ENCODE measurements at places on chromosomes 4 and X. TPM values are rescaled to one million over a fixed set of nuclear protein-coding genes. Genes with fewer than 3 reads are reported as not detected.

GRCh38 chr4:38867478-38868058 lies at the start of gene FAM114A1:
FAM114A1 (plus strand) TSS chr4:38867806; CDS start chr4:38878079, 10,273 bp downstream.
- peak within 1 kb of the TSS; percentile 93 for H3K27ac ChIP-seq
- no peaks in the 10 kb centered on the region for H3K27me3 ChIP-seq
- DNase-seq = peak; percentile 85
- H3K36me3 ChIP-seq = peaks cover 2% of the 10 kb centered on the region

Gene LARP1B
- 20.7 TPM for polyA plus RNA-seq

GRCh38 chr4:1869530-1870327 lies 1.5 kb upstream of the NSD2 start:
- H3K36me3 ChIP-seq = no peaks in the 10 kb centered on the region
- H3K4me1 ChIP-seq = peaks cover 31% of the 10 kb centered on the region
- H3K27me3 ChIP-seq = no peaks in the 10 kb centered on the region
- H3K4me3 ChIP-seq = peak overlapping the region; percentile 74
- DNase-seq = no peak

DNA sequence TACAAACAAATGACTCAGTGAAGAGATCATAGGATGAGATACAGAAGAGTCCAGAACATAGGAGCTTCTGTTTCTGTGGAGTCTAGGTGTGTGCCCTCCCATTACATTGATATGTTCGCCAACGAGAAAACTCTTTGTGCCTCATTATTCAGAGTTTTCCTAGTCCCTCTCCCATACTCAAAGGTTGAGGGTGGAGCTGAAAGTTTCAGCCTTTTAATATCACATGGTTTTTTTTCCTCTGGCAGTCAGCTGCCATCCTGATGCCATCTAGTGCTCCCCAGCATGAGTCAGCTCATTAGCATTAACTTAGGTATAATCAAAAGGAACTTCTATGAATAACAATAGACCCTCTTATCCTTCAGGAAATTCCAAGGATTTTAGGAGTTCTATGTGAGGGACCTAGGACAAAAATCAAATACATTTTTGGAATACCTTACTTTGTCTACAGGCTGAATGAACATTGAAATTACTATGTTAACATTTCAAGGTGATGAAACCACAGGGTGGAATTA lies 559.6 kb upstream of the AMOT start:
- no peak overlapping the region for H3K4me3 ChIP-seq
- no peaks in the 10 kb centered on the region for H3K4me1 ChIP-seq
- H3K27me3 ChIP-seq = no peaks in the 10 kb centered on the region
- H3K36me3 ChIP-seq = no peaks in the 10 kb centered on the region
- no peak for DNase-seq

- H3K27me3 ChIP-seq = no peaks in the 10 kb centered on the region
- H3K36me3 ChIP-seq = no peaks in the 10 kb centered on the region
- H3K27ac ChIP-seq = no peak overlapping the region
- no peaks in the 10 kb centered on the region for H3K4me1 ChIP-seq
- H3K4me3 ChIP-seq = no peak overlapping the region
Observed at GRCh38 chrX:48025561-48025960, 18.8 kb downstream of the SPACA5 start.

Gene GAGE10
- polyA plus RNA-seq = not detected

DNA sequence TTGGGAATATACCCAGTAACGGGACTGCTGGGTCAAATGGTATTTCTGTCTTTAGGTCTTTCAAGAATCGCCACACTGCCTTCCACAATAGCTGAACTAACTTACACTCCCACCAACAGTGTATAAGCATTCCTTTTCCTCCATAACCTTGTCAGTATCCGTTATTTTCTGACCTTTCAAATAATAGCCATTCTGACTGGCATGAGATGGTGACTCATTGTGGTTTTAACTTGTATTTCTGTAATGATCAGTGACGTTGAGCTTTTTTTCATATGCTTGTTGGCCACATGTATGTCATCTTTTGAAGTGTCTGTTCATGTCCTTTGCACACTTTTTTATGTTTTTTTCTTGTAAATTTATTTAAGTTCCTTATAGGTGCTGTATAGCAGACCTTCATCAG lies 81.2 kb downstream of the ADAM29 start:
- no peak overlapping the region for H3K27ac ChIP-seq
- no peaks in the 10 kb centered on the region for H3K36me3 ChIP-seq
- H3K27me3 ChIP-seq = no peaks in the 10 kb centered on the region
- H3K4me3 ChIP-seq = no peak overlapping the region
- no peaks in the 10 kb centered on the region for H3K4me1 ChIP-seq
- DNase-seq = no peak

DNA sequence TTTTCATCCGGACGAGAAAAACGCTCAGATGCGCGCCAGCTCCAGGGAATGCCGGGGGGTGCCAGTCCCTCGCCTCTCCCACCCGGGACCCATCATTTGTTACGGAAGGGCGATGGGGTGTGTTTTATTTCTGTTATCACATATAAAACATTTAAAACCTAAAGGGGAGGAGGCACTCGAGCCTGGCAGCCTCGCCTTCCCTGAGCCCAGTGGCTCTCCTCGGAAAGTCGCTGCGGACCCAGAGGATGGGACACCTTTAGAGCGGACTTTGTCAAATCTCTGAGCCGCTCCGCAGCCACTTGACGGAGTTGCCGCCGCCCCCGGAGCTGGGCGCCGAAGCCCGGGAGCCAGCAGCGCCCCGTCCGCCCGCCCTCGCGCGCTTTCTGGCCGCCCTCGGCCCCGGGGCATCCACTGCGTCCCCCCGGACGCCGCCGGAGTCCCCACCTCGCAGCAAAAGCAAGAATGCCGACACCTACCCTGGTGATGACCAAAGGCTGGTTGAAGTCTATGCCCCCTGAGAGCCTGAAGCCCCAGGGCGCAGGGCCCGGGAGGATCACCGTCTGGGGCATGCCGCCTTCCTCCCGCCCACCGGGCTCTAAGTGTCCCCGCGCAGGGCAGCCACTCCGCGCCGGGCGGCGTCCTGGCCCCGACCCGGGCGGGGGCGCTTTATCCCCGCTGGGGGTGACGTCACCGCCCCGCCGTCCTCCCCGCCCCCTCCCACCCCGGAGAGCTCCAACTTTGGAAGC lies at the start of gene PDLIM3:
PDLIM3 (minus strand) TSS at position 642 of the 746 bp plus-strand sequence; CDS start at position 569, 73 bp downstream.
- H3K4me1 ChIP-seq = peaks cover 3% of the 10 kb centered on the region
- H3K4me3 ChIP-seq = peak within 1 kb of the TSS; percentile 63
- DNase-seq = no peak
- H3K27me3 ChIP-seq = peaks cover 6% of the 10 kb centered on the region
- H3K27ac ChIP-seq = no peak within 1 kb of the TSS
